Amygdala (tissue), 56 donors: ENCODE measurements at places on chromosomes 1 and 21.

DNA sequence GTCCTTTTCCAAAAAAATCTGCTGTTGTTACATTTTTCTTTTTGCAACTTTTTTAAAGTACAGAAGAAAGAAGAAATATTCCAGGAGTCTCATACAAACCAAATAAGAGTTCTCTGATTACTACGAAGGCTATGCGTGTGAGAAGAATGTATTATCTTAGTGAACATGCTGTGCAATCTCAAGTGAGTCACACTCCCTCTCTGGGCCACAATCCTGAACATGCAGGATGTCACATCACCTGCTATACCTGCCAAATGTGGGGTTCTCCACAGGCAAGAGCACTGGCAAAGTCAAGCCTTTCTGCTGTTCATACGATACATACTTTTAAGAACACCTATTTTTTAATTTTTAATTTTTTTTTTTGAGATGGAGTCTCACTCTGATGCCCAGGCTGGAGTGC is 21.7 kb upstream of the TRIM63 start:
- DNase-seq: no peak

GRCh38 chr21:17759511-17760178 is 59.5 kb downstream of the C21orf91 start:
- DNase-seq: no peak

DNA sequence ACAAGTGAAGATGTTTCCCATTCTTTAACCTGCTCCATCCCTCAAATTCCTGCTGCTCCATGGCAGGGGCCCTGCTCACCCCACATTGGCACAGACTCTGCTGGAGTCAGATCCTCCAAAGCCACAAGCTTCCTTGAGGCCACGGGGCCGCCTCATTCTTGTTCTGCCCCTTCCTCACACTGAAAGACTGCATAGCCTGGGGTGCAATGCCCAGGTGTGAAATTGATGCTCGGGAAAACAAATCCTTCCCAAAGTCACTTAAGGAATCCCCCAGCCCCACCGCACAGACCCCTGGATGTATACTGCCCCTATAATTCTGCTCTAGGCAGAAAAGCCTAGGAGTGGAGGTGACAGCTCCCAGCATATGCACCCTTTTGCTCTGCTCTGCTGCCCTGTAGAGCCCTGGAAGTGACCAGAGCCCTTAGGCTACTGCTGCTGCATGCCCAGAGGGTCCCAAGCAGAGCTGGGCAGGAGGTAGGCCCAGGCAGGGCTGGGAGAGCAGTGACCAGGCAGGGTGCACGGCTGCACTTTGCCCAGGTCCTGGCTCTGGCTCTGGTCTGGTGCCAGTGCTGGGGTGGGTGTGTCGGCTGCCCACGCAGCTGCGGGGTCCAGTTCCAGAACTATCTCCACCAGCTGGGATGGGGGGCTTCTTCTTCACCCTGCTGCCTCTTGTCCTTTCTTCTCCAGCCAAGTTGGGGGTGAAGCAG is 1.6 kb downstream of the HES2 start:
- DNase-seq: no peak

GRCh38 chr1:34753163-34753562 is 1.7 kb upstream of the GJB5 start:
- DNase-seq: no peak

GRCh38 chr1:245074232-245074747 is 80.5 kb upstream of the KIF26B start:
- DNase-seq: no peak

DNA sequence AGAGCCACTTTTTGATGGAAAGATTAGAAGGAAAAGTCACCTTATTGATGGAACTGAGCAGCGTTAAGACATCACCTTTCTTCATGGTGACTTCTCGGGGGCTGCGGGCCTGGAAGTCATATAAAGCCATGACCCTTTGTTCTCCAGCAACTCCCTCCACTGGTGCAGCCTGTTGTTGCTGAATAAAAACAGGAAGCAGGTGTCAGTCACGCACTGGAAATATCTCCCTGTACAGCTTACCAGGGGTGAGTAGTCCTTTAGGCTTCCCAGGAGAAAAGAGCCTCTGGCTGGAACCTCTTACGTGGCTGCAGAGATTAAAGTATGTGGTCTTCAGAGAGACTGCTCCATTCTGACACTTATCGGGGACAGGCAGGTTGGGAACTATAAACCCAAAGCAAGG is 31.9 kb downstream of the SPTA1 start:
- DNase-seq: no peak

DNA sequence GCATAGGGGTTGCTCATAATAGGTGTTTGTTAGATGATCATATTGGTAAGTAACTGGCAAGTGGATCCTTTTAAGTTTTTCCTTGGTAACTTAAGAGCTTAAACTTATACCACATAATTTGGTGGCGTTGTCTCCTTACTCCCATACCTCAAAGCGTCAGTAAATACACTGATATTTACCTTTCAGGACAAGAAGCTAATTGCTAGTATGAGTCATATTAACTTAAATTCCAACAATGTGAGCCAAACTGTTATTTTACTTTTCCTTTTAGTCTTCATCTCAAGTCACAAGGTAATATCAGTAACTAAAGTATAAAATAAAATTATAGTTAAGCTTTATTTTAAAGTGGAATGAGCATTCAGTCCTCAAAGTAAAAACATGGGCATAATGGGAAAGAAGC is 9.0 kb upstream of the SH3GLB1 start:
- DNase-seq: no peak

DNA sequence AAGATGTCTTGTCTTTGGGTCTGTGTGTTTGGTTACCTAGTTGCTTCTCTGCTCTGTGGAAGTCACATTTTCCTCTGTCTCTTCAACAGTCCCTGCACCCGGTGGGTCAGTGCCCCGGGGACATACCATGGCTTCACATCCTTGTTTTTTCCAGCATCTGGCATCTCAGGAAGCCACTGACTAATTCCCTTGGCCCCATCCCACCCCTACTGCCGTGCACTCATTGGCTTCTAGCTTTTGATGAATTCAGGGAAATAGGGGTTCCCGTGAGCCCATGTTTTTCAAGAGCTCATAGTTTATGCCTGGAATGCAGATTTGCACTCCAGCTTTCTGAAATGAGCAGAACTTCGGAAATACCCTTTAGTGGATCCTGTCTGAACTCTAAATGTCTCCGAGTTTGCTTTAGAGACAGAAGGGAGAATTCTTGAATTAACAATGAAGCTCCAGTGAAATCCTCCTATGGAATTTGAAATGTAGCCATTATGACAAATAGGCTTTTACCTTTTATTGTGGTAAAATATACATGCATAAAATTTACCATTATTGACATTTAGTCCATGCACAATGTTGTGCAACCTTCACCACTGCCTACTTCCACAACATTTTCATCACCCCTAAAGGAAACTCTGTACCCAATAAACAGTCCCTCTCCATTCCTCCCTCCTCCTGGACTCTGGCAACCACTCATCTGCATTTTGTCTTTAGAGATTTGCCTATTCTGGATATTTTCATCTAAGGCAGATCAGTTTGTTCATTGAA is 67.5 kb downstream of the CLIC6 start:
- DNase-seq: no peak

- no peak for DNase-seq
These were observed 21.0 kb downstream of the MMEL1 start for GRCh38 chr1:2611621-2612437.

DNA sequence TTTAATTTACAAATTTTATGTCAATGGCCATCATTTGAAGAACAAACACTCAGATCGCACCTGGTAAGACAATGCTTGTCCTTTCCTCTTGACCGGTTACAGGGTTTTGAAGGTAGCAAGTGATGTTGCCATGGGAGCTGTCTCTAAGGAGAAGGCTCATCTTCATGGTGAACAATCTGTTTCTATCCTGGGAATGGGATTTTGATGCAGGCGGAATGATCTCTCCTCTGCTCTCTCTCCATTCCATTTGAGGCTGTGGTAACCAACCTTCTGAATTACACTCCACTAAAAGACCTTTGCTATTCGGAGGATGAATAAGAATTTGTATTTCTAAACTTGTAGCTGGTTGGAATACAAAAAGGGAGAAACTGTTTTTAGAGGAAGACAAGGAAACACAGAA is 57.9 kb upstream of the SLC5A9 start:
- DNase-seq: no peak

GRCh38 chr1:185776522-185776921 is 42.3 kb downstream of the HMCN1 start:
- DNase-seq: no peak
